ENCODE measurements at places on chromosomes 5 and 9.

DNA sequence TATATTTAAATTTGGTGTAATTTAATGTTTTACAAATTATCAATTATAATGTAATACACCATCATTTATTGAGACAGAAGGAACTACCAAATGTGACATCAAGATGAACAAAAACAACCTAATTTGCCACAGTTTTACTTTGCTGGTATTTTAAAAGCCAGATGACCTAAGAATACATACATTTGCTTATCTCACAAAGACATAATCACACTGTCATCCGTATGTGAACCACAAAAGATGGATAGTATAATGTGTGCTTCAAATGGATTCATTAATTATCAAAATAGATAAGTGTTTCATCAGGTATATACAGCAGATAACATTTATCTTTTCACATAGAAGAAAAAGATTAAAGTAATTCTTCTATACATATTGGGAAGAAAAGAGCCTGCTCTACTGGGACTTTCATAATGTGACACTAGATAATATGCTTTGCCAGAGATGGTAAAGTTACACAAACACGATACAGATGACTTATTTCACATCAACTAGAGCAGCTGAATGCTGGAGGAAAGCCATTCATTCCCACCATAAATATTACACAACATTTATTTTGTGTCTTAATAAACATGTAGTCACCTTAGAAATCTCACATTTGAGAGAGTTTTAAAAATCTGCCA, 278.5 kb downstream of the ISL1 start:
- no peak for DNase-seq

GRCh38 chr5:48192-48591, 43.8 kb upstream of the PLEKHG4B start:
- no peak for DNase-seq

GRCh38 chr5:50853151-50853550, 186.7 kb downstream of the PARP8 start:
- DNase-seq = no peak

DNA sequence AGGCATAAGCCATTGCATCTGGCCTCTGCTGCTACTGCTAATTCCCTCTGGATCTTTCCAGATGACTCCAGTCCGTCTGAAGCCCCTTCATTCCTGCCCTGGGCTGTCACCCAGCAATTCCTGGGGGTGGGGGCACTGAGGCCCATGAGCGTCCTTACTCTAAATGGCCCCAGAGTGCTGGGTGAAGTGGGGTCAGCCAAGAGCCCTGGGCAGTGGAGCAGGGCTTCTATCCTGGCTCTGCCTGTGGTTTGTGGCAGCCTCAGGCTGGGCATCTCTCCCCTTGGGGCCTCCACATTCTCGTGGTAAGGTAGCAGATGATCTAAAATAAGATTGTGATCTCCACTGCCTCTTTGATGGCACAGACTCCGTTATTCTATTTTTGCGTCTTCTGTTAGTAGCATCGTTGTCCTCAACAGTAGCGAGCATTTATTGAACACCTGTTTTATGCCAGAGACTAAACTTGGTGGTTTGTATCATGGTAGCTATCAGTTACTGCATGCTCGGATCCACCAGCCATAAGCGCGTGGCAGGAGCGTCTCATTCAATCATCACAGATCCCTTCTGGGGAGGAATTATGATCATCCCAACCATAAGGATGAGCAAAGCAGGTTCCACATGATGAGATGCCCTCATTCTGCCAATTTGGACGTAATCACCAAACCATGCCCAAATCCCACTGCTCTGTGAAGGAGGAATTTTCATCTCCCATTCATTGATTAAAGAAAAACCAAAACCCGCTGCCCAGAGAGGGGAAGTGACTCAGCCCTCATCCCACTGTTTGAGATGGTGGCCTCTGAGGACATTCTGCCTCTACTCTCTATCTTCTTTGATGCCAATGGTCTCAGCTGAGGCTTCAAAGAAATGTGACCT, 21.9 kb upstream of the DUSP1 start:
- no peak for DNase-seq

DNA sequence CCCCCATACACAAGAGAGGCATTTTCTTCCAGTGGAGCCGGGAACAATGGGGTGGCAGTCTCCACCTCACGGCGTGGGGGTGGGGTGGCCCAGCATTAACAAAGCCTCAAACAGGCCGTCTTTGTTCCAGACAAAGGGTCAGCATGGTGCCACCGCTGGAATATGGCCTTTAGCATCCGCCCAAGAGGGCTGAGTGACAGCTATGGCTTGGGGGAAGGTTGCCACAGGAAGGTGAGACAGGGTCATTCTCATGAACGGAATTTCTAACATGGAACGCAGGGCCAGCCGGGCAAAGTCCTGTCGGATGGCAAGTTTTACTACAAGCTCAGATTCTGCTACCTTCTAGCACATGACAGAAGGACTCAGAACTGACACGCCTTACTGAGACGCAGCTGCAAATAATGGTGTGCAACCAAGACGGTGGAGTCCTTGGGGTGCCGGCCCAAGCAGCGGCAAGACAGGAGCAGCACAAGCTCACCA, 64.0 kb downstream of the OTULIN start:
- no peak for DNase-seq

- no peak for DNase-seq
Observed at GRCh38 chr5:87002485-87002884, 265.2 kb upstream of the RASA1 start.

- peak; percentile 42 for DNase-seq
Observed at GRCh38 chr9:73149371-73150067, 2.1 kb upstream of the ANXA1 start.

GRCh38 chr5:34991486-34992238, 56.1 kb downstream of the AGXT2 start:
- no peak for DNase-seq

- no peak for DNase-seq
Observed at GRCh38 chr5:57436586-57436985, 46.0 kb downstream of the ACTBL2 start.

- no peak for DNase-seq
Observed at GRCh38 chr9:119639287-119639955, 270.2 kb upstream of the BRINP1 start.

GRCh38 chr5:59769832-59770231, 123.7 kb downstream of the PDE4D start:
- DNase-seq = no peak

DNA sequence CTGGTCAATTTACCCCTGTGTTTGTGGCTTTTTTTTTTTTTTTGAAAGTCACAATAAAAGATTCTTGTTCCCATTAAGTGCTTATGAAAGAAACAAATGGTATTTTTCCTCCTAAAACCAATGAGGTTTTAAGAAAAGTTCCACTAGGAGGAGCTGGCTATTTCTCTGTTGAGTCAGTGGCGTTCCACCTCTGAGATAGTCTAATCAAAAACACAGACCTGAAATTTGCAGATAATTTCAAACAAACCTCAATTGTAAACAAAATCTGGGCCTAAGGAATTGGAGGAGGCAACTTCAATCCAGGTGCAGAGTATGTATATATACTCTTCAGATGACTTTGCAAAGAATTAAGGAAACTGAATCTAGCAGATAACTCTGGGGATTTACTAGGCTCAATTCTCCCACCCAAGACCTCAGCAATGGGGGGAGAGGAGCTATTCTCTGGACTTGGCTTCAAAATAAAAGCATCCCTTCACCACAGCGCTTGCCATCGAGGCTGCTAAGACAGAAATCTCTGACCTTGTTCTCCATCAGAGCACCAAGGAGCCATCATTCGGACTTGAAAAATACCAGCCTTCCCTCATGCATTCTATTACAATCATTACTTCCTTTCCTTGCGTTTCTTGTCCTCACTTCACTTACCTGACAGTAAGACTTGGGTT, 52.4 kb downstream of the FANCC start:
- no peak for DNase-seq

- DNase-seq = no peak
Observed at GRCh38 chr5:127275641-127276193, 14.9 kb upstream of the MEGF10 start.

- peak; percentile 24 for DNase-seq
Observed at GRCh38 chr9:99296291-99296951, 74.3 kb downstream of the SEC61B start.

DNA sequence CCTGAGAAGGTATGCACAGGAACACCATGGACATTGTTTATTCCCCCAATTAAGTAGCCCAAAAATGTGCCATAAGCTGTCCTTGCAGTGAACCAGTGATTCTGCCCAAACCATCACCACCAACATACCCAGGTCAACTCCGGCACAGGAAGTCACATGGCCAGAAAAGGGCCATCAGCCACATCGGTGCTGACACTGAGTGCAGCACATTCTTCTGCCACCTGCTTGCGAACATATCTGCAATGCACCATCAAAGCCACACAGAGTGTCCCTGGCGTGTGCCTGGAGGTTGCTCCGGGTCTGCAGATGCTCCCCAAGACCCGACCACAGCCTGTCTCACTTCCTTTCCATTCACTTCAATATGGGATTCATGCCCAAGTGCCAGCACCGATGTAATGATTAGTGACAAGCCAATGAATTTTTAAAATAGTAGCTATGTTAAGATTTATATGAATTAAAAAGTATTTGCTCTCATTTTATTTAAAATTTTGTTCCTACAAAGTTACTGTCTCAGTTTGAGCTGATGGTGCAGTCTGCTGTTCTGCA, 37.6 kb downstream of the SYK start:
- no peak for DNase-seq

DNA sequence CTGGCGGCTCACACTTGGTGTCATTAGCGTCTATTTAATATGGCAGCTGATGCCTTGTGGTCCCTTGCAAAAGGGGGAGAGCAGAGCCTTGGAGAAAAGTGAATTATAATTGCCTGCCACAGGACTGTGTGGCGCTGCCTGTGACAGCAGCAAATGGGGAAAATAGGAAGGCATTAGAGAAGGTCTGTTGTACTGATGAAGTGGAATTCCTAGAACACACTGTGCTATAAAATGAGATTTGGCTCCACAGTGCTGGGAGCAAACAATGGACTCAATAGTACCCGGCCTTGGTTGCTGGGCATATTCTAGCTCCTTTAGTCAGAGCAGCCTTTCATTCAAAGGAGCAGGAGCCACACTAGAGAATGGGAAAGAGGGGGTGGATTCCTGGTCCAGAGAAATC, 21.3 kb downstream of the SEMA6A start:
- no peak for DNase-seq

DNA sequence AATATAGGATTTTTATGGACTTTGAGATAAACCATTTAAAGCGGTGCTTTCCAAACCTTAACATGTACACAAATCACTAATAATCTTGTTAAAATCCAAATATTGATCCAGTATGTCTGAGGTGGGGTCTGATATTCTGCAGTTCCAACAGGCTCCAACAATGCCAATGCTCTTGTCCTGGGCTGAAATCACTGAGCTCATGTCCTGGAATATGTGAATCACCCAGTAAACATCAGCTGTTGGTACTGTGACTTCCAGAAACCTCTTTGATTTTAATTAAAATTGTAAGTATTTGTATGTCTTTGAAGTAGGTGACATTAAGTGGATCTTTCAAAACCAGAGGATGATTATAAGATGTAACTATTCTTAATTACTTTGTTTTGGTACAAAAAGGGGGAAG, 52.8 kb upstream of the CAST start:
- no peak for DNase-seq

GRCh38 chr9:132114102-132114707, 34.5 kb upstream of the MED27 start:
- peak; percentile 7 for DNase-seq

GRCh38 chr5:109297900-109298299, 111.9 kb downstream of the PJA2 start:
- DNase-seq = no peak

DNA sequence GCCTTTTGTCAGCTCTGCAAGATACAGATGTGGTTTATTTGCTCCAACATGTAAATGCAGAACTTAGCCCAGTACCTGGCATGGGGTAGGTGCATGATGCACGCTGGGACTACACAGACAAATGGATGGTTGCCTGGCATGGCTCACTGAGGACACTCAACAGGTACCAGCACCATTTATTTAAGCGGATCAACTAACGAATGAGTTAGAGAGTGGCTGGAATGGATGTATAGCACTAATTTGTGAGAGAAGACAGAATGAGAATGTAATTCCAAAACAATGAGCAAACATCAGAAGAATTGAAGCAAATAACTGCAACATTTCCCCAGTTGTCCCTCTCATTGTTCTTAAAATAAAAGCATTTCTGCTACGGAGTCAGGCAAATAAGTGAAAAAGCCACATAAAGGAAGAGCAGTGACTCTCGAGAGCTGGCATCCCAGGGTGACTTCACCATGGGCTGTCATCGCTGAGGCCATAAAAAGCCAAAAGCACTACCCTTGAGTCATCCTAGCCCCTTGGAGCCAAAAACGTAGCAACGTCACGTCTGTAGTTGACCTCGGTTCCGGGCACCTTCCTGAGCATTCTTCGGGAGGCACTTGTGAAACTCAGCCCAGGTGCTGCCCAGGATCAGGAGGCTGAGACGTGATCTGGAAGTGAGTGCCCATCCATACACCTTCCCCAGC, 290.3 kb downstream of the NSG2 start:
- no peak for DNase-seq

DNA sequence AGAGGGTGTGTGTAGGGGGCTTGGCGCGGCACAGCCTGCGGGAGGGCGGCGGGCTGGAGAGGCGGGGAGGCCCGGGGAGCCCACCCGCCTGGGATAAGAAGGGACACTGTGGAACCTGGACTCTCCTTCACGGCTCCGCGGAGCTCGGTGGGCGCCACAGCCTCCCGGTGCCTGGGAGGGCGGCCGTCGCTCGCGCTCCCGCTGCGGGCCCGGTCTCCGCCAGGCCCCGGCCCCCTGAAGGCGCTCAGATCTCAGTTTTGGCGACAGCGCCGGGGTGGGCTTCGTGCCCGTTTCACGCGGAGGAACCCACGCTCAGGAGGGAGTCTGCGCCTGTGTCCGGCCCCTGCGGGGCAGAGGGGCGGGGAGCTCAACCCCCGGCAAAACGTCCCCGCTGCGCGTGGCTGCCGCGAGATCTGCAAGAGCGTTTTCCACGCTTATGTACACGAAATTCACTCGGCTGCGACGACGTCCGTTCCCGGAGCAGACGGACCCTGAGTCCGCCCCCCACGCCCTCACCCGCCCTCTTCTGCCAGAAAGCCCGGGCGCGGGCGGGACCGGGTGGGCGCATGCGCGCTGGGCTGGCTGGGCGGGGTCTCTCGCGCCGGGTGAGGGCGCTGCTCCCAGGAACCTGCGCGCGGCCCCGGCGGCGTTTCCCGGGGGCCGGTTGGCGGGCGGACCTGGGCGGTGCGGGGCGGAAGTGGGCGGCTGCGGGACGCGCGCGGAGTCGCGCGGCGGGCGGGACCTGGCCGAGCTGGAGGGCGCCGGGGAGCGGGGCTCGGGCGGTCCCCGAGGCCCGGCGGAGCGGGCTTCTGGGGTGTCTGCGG, at the start of gene NELFB:
Gene NELFB (plus strand): TSS at position 704 of the 824 bp plus-strand sequence.
- DNase-seq = peak; percentile 94

GRCh38 chr9:3700772-3701171, 175.0 kb upstream of the RFX3 start:
- no peak for DNase-seq

GRCh38 chr5:163401271-163401670, 36.1 kb upstream of the CCNG1 start:
- DNase-seq = no peak
